Smooth muscle cell of the umbilical artery (primary cell): ENCODE measurements at places on chromosomes 7 and 10. TPM values are rescaled to one million over a fixed set of nuclear protein-coding genes. Genes with fewer than 3 reads are reported as not detected.

The RADIL gene
- 0.30 and 1.2 TPM in 2 replicates for total RNA-seq

The PNLIPRP2 gene
- total RNA-seq: not detected in 2 replicates

The GSTO2 gene
- 2.4 and 2.6 TPM in 2 replicates for total RNA-seq

The TMEM130 gene
- total RNA-seq: 0.30 and 0.88 TPM in 2 replicates

The ABCC2 gene
- total RNA-seq: 0.65 and 0.89 TPM in 2 replicates

The ZNF212 gene
- total RNA-seq: 4.8 and 6.2 TPM in 2 replicates

The CCDC3 gene
- 0.05 TPM in 1 of 2 replicates, not detected in the other for total RNA-seq

The GNAT3 gene
- total RNA-seq: not detected in 2 replicates

The ABCB1 gene
- 0.05 TPM in 1 of 2 replicates, not detected in the other for total RNA-seq

The TRIM73 gene
- 0.59 and 0.74 TPM in 2 replicates for total RNA-seq

The CFAP46 gene
- total RNA-seq: 1.2 and 2.2 TPM in 2 replicates
